Forelimb muscle (tissue), 1 donor: ENCODE measurements at places on chromosomes 12 and 14. TPM values are rescaled to one million over a fixed set of nuclear protein-coding genes. Genes with fewer than 3 reads are reported as not detected.

The JPH4 gene
- 0.66 TPM for polyA plus RNA-seq

The TIMM9 gene
- 103 TPM for polyA plus RNA-seq

The SCNN1A gene
- polyA plus RNA-seq = not detected

The GPR137C gene
- 4.2 TPM for polyA plus RNA-seq

The NTS gene
- 0.68 TPM for polyA plus RNA-seq

The DEPDC4 gene
- 1.0 TPM for polyA plus RNA-seq

The KRT75 gene
- polyA plus RNA-seq = not detected

GRCh38 chr12:131356485-131357184, 354.3 kb upstream of the SFSWAP start:
- DNase-seq = no peak

GRCh38 chr12:67534681-67535080, 113.9 kb upstream of the DYRK2 start:
- no peak for DNase-seq

DNA sequence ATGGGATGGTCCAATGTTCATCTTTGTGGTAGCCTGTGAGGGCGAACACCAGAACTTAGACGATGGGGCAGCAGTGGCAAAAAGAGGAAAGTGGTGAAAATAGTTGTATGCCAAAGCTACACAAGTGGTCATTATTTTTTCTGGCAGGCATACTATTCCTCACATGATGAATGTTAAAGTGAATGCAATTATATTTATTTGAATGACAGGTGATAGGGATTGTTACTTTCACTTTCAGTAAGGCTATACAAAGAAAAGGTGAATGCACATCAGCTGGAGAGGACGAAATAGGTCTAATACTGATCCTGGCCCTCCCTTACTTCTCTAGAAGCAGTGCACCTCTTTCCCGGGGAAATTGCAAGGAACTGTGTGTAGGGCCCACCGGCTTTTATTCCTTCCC, 470.1 kb downstream of the TMTC2 start:
- no peak for DNase-seq

- DNase-seq = no peak
Measured at GRCh38 chr12:116393859-116394650, 116.6 kb upstream of the MED13L start.

- DNase-seq = no peak
Measured at GRCh38 chr12:72679147-72679757, 407.1 kb downstream of the TRHDE start.

DNA sequence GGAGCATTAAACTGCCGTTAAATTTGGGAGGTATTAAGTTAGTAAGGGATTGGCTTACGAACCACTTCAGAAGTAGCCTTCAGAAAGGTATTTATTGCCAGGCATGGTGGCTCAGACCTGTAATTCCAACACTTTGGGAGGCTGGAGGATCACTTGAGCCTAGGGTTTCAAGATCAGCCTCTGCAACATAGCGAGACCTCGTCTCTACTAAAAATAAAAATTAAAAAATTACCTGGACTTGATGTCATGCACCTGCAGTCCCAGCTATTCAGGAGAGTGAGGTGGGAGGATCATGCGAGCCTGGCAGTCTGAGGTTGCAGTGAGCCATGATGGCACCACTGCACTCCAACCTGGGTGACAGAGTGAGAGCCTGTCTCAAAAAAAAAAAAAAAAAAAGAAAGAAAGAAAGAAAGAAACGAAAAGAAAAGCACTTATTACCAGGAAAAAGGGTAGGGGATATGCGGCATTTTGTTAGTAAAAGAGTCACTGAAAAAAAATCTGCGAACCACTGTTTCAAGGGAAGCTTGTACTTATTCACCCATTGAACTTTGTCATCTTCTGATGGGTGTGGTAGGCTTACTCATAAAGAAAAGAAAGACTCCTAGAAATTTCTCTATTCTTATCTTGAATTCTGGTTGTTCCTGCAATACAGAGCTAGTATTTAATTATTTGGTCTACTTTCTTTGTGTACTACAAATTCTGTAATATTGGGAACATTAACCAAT, 33.6 kb upstream of the PLEKHA5 start:
- DNase-seq = no peak

DNA sequence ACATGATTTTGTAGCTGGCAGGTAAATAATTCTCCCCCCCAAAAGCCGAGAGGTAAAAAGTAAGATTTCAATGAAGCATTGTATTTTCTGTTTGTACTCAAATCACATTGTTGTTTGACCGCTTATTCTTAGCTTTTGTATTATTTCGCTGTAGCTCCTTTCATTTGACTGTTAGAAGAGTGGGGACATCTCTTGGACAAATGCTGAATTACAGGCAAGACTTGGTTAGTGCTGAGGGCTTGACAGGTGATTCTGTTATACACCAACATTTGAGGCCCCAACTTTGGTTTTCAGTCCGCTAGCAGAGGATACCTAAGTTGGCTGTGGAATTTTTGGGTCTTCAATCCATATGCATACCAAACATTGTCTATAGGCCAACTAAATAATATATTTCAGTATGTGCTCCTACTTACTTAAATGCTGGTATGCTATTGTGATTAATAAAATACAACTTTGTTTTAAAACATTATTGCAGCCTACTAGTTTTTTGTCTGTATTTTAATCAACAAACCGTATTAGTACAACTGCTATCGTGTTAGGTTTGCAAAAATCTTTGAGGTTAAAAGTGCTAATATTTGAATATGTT, 102.2 kb downstream of the ERC1 start:
- peak; percentile 29 for DNase-seq

DNA sequence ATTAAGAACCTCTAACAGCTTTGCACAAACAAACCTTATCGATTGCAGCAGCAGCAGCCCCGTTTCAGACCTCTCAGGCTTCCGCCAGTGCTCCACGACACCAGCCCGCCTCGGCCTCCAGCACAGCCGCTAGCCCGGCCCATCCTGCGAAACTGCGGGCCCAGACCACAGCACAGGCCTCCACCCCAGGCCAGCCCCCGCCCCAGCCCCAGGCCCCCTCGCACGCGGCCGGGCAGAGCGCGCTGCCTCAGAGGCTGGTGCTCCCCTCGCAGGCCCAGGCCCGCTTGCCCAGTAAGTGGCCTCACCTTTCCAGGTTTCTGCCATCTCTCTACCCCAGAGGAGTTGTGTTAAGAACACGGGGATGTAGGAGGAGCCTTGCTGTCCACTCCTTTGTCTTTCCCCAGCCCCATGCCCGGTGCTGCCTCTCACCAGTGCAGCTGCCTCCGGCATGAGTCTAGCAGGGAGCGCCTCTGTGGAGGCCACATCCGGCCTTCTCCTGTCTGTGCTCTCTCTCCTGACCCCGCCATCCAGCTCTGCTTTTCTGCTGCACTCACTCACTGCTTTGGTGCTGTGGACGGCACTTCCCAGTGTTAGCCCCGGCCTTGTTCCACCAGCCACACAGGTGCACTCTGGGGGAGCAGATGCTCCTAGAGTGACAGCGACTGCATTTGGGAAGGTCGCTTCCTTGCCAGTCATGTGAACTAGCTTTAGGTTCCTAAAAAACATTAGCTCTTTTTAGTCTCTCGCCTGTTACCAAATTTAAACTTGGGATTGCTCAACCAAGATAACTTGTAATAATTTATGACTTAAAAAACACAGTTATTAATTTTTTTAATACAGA, 71.5 kb downstream of the EP400 start:
- DNase-seq = no peak

DNA sequence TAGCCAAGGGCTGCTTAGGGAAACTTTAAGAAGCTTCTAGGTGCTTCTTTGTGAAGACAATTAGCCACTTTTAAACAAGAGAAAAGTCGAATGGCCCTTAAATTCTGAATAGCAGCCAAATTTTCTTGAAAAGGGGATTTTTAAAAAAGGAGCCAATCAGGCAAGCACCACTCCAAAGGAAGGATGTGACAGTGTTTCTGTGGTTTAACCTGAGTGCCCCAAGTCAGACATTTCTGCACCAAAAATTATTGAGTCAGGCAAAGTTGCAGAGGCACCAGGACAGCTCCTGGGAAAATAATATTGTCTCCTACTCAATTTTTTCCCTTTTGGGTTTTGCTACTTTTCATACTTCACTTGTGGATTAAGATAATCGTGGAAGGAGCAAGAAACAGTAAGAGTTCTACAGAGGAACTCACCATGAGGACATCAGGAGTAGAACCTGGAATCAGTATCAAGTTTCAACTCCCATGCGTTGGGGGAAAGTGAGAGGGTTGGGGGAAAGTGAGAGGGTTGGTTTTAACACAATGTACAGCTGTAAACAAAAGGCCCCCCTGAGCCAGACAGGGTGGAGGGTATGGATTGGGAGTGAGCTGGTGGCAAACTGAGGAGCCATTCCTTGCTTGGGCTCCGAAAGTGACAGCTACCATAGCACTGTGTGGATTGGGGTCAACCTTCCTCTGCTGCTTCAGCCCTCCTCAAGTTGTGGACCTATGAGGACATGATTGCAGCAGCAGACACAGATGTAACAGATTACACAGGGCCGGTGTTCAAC, 90.8 kb downstream of the SLC38A1 start:
- no peak for DNase-seq

GRCh38 chr12:70540996-70541395, 96.2 kb downstream of the PTPRB start:
- no peak for DNase-seq

- no peak for DNase-seq
Measured at GRCh38 chr14:90678846-90679362, 137.3 kb downstream of the TTC7B start.

DNA sequence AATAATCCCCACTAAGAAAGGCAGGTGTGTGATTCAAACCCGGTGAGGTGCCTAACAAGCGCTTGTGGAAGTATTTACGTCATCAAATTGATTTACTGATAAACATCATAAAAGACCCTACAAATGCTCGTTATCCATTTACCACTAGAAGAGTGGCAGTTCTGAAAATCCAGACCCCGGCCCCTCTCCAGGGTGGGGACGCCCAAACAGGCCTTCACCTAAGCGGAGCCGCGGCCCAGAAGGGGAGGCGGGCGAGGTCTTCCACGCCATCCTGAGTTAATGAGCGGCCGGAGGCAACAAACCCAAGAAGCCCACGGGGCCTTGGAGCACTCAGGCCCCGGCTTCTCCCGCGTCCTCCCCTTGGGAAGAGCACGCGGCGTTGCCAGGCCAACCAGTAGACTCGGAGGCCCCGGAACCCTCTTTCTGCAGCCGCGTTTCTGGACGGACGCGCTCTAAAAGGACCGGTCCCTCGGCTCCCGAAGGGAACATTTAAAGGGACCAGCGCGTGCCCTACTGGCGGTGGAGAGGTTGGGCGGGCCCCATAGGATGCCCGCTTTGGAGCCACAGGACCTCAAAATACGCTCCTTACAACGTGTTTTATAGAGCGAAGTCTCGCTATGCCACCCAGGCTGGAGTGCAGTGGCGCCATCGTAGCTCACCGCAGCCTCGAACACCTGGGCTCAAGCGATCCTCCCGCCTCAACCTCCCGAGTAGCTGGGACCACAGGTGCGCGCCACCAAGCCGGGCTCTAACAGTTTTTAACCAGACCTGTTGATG, 3.5 kb downstream of the PTPN21 start:
- no peak for DNase-seq

- no peak for DNase-seq
Measured at GRCh38 chr14:68853749-68854148, 60.9 kb upstream of the ZFP36L1 start.

DNA sequence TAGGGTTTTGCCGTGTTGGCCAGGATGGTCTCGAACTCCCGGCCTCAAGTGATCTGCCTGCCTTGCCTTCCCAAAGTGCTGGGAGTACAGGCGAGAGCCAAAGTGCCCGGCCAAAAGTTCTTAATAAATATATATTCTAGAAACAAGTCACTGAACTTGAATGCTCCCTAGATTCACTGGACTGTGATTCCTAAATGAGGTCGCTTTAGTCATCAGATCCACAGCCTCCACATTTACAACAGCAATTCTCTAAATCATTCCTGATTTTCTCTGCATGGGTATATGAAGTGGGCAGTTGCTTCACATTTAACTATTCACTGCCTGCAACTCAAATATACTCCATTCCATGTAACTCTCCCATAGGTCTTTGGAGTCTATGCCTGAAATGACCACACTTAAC, 813.0 kb downstream of the GALC start:
- DNase-seq = no peak

DNA sequence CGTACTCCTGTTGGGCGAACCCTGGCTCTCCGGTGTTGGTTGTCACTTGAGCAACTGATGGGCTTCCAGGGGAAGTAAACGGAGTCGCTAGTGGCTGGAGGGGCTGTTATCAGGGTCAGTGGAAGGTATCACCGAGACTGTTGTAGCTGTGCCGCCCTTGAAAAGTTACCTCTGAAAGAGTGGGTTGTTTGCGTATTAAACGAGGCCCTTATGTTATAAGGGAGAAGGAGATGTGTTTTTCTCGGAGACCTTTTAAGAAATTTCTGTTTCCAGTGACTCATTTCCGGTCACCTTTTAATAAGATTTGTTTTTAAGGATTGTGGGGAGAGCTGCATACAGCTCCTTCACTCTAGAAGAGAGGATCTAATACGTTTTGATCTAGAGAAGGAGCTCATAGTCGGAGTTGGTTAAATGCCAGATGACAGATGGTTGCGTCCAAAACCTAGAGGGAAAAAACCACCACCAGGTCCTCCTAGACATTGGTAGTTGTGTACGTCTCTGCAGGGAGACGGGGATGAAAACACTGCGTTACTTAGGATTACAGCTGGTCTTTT, 750 bp upstream of the DBX2 start:
- DNase-seq = no peak

DNA sequence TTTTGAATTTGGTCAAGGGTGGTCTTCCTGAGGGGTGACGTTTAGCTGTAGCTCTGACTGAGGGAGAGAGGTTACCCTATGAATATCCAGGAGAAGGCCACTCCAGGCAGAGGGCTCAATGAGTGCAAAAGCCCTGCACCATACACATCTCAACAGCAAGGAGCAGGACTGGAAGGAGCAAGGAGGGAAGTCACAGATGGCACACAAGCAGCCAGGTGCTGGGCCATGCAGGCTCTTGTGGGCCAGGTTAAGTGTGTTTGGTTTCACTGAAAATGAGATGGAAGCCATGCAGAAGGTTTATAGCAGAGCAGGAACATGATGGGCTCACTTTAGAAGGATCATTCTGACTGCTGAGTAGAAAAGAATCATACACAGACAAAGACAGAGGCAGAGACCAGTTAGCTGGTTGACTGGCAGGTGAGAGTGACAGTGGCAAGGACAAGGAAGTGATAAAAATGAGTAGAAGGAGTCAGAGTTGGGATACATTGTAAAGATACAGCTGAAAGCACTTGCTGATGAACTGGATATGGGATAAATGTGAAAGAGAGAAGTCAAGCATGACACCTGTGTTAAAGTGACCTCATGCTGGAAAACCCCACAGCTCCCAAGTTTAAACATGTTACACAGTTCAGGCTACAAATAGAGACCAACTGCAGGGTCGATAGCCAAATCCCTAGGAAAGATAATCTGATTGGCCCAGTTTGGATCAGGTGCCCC, 81.2 kb downstream of the PRKD1 start:
- DNase-seq = no peak
